Aorta (tissue), 5 donors: ENCODE measurements at places on chromosomes 7 and 10. TPM values are rescaled to one million over a fixed set of nuclear protein-coding genes. Genes with fewer than 3 reads are reported as not detected.

Gene CYP3A7
- not detected for total RNA-seq

Gene CCDC3
- total RNA-seq = 166 TPM

Gene CYP26C1
- total RNA-seq = 0.21 TPM

Gene WNT8B
- not detected for total RNA-seq

DNA sequence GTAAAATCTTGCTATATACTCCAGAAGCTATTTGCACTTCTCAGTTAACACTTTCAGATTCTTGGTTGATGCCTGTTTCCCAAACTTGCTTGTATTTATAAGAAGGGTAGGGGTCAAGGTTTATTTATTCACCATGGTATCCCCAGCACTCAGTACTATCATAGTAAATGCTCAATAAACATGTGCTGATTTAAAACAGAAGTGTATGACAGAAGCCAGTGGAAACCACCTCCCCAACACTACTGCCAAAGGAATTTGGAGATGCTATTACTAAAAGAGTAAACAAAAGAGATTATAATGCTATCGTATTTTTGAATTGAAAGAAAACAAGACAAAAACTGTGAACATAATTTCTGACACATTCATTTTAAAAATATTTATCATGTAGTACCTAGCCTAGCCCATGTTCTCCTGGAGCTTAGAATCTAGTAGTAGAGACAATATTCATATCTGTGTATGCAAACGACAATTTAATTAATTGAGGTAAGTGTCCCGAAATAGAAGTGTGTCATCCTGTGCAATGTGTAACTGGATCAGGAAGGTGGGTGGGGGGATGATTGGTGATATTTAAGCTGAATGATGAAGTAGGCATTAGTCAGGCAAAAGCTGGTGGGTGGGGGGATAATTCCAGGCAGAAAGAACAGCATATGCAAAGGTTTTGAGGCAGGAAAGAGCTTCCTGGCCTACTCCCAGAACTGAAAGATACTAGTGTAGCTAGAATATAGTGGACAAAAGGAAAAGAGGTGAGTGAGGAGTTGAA lies 77.5 kb downstream of the HGF start:
- no peak for DNase-seq

GRCh38 chr10:84994722-84995121 lies 666.3 kb downstream of the CCSER2 start:
- no peak for DNase-seq

GRCh38 chr7:67407392-67408071 lies 410.9 kb downstream of the TYW1 start:
- DNase-seq = no peak

GRCh38 chr7:18756378-18757050 lies 261.0 kb downstream of the HDAC9 start:
- no peak for DNase-seq

DNA sequence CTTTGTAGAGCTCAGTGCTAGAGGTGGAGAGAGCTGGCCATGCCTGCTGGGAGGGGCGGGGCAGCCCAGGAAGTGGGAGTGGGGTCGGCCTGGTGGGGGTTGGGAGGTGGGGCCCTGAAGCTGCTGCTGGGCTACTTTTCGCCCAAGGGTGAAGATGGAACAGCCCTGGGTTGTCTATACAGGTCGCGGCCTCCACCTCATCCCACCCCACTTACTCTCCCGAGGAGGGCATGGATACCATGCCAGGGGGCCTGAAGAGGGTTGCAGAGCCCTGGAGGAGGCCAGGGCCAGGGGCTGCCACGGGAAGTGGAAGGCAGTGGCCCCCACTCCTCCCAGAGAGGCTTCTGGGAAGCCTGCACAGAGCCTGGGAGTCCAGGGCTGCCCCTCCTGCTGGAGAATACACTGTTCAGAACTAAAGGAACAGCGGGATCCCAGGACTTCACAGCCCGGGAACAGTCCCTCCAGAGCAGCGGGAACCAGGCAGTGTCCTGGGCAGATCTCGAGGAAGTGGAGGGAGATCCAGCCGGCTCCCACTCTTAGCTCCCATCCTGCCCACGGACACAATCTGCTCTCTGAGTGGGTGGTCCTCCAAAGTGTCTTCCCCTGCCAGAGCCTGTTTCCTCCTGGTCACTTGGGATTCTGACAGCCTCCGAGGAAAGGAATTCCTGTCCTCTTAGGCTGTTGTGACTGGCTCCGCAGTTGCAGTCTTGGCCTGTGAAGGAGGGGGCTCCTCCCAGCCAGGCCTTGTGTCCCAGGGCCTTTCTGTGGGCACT lies 23.5 kb downstream of the MAT1A start:
- no peak for DNase-seq

- no peak for DNase-seq
These were observed 68.1 kb downstream of the CNOT4 start for GRCh38 chr7:135441791-135442190.

GRCh38 chr10:128476368-128476725 lies 350.1 kb upstream of the MKI67 start:
- no peak for DNase-seq

- peak; percentile 40 for DNase-seq
These were observed 8.8 kb downstream of the PDGFA start for GRCh38 chr7:510782-511281.

DNA sequence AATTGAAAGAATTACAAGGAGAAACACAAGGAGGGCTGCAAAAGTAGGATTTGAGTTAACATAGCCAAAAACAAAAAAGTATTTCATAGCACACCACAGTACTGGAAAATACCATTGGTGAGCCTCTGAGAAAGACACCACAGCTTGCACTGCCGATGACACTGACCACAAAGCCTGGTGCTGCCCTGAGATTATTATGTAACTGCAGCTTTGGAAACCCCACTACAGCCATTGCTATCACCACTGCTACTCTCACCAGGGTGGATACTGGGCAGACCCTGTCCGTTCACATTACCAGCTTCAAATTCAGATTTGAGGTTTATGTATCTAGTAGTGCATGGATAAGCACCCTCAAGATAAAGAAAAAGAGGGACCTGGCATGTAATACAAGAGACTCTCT lies 1246.7 kb upstream of the SORCS1 start:
- DNase-seq = no peak

DNA sequence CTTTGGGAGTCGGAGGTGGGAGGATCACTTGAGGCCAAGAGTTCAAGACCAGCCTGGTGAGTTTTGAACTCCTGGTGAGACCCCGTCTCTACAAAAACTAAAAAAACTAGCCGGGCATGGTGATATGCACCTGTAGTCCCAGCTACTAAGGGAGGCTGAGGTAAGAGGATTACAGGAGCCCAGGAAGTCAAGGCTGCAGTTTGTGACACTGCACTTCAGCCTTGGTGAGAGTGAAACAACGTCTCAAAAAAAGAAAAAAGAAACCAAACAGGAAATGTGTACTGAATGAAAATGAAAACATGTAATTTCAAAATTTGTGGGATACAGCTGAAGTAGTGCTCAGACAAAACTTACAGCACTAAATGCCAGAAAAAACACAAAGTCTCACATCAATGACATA lies 7.6 kb downstream of the ARHGAP12 start:
- DNase-seq = no peak

- DNase-seq = no peak
These were observed 25.1 kb downstream of the NRCAM start for GRCh38 chr7:108431099-108431498.

DNA sequence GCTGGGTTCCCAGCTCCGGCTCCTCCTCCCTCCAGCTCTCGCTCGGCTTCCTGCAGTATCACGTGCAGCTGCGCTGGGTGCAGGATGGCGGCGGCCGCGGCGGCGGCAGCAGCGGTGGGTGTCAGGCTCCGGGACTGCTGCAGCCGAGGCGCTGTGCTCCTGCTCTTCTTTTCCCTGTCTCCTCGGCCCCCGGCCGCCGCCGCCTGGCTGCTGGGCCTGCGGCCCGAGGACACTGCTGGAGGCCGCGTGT lies at the start of gene CNNM1:
TSS of gene CNNM1 (plus strand) at position 53 of the 250 bp plus-strand sequence. CDS start at position 85, 32 bp downstream.
- DNase-seq = no peak

DNA sequence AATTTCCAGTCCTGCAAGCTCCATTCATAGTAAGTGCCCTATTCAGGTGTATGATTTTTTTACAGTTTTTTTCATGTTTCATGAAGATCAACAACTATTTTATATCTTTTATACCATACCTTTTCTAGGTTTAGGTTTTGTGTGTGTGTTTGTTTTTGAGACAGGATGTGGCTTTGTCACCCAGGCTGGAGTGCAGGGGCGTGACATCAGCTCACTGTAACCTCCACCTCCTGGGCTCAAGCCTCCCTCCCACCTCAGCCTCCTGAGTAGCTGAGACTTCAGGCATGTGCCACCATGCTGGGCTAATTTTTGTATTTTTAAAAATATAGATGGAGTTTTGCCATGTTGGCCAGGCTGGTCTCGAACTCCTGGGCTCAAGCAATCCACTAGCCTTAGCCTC lies 35.0 kb downstream of the ARMH3 start:
- no peak for DNase-seq

DNA sequence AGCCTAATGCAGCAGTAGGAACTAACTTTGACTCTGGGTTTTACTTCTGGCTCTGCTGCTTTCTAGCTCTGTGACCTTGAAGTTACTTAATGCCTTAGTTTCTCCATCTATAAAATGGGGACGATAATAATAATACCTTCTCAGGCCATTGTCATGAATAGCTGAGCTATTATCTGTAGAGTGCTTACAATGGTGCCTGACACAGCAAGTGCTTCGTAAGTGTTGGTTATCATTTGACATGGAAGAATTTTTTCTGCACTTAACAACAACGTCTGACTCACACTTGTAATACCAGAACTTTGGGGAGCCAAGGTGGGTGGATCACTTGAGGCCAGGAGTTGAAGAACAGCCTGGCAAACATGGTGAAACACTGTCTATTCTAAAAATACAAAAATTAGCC lies 140.5 kb downstream of the ARL4A start:
- no peak for DNase-seq

GRCh38 chr7:116717137-116717536 lies 45.1 kb downstream of the MET start:
- no peak for DNase-seq

DNA sequence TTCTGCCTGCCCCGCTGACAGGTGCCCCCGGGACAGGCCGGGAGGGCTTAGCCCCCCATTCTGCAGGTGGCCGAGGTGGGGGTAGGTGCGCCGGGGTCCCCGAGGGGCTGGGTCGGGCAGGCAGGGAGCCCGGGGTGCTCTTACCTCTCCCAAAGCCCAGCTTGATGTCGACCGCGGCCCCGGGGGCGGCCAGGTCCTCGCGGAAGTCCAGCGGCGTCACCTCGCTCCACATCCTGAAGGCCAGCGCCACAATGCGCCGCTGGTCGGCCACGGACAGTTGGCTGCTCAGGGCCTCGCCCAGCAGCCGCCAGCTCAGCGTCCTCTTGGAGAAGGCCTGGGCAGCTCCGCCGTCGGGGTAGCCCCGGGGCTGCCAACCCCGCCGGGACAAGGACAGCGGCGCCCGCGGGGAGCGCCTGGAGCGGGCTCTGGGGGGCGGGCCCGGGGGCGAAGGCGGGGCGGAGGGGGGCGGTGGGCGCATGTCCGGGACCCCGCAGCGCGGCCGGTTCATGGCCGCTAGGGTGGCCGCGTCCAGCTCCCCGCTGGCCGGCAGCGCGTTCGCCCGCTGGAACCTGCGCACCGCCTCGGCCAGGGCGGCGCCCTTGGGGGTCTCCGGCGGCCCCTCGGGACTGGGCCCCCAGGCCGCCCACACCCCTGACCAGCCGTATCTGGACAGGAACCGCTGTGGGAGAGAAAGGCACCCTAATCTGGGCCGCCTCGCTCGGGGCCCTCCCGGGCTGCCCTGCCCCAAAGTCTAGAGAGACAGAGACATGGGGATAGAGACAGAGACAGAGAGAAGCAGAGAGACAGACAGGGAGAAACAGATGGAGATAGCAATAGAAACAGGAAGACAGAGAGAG lies 1.7 kb downstream of the MMP21 start:
- peak; percentile 74 for DNase-seq
